Mammary epithelial cell (primary cell): ENCODE measurements at places on chromosomes 1 and 21. TPM values are rescaled to one million over a fixed set of nuclear protein-coding genes. Genes with fewer than 3 reads are reported as not detected.

GRCh38 chr1:27594564-27595510, 9.1 kb downstream of the AHDC1 start:
- peak; percentile 51 for DNase-seq

The RC3H1 gene
- total RNA-seq = 36.5 TPM

DNA sequence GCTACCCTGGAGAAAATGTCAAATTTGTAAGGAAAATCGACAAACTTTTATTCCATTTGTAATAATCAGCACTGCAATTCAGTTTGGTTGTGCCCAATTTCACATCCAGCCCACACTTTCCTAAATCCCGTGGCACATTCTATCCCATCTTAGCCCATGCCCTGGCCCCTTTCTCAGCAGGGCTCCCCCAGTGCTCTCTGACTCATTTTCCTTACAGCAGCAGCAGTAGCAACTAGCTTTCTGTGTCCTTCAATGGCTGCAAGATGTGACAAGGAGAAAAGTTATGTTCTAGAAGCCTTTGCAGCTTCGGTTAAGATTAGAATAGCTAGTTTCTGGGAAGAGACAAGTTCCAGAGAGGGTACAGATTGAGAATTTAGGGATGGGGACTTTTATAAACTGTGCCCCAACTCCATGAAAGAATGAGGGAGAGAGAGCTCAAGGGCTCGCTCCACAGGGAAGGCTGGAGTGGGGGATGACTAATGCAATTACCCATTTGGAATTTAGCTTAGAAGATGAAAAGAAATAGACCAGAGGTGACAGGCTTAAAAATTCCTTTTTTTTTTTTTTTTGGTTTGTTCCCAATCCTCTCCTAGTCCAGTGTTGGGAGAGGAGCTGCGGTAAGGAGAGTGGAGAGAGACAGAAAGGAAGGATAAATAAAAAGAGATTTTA, 47.0 kb upstream of the POU2F1 start:
- no peak for DNase-seq

The MYOM3 gene
- 1.8 TPM for total RNA-seq

The S1PR1 gene
- 2.8 and 3.7 TPM in 2 replicates for total RNA-seq

The ZNF648 gene
- total RNA-seq = 1.3 TPM

The TIAM1 gene
- 27.7 TPM for total RNA-seq

DNA sequence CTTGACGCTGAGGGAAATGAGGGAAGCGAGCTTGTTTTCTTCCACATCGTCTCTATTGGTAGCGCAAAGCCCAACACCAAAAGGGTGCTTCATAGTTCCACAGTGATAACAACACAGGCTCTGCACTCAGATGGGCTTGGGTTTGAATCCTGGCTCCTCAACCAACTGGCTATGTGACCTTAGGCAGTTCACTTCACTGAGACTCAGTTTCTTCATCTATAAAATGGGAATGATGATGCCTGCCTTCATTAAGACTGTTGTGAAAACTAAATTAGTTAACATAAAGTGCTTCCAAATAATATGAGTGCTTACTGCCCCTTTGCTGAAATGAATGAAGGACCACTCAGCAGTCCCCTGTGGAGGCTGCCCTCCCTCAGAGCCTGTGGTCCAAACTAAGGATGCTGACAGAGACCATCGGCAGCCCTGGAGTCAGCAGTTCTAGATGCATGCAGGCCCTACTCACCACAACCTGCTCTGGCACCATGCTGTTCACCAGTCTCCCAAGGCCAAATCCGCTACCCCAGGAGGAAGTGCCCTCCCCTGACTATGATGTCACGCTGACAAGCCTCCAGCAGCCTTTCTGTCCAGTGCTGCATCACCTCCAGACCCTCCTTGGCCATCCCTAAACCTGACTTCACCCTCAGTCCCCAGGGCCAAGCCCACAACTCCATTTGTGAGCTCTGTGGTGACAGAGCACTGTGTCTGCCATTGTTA, 30.7 kb downstream of the DMAP1 start:
- DNase-seq = no peak

GRCh38 chr1:226993814-226994585, 53.9 kb downstream of the COQ8A start:
- DNase-seq = no peak

DNA sequence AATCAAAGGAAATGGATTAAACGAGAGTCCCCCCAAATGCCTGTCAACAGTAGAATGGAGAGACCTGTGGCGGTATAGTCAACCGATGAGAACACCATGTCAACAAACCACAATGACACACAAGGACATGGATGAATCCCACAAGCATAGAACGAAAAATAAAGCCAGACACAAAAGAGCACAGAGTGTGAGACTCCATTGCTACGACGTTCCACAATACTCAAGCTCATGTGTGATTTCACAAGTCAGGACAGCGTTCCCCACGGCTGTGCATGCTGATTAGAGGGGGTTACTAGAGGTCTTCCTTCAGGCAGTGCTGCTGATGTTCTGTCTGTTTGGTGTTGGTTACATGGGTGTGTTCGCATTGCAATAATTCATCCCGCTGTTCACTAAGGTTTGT, 5.8 kb upstream of the PLA2G2D start:
- peak; percentile 15 for DNase-seq

DNA sequence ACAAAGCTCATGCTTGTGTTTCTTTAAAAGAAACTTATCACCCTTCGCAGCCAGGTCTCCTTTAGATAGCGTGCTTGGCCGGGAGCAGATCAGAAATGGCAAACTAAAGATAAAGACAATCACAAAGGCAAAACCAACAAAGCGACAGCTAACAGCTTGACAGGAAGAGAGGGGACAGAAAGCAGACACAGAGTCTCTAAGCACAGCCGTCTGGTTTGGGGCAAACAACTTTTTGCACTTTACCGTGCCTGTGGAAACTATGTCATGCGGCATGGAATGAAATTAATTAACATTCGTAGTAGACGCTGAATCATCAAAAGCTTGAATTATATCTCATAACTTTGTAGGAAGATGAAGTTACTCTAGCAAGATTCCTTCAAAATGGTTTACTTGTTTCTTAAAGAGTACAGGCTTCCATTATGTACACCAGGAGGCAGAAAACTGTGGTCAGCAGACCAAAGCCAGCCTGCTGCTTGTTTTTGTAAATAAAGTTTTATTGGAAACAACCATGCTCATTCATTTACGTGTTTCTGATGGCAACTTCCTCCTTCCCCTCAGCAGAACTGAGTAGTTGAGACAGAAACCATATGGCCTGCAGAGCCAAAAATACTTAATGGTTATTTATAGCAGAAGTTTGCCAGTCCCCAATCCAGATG, 183.2 kb downstream of the KIF26B start:
- no peak for DNase-seq

The MKNK1 gene
- total RNA-seq = 43.0 and 50.0 TPM in 2 replicates

The IFNLR1 gene
- 7.8 TPM for total RNA-seq

- DNase-seq = no peak
Measured at GRCh38 chr1:95427525-95427924, 193.5 kb downstream of the RWDD3 start.

GRCh38 chr1:48887796-48888195, 111.1 kb upstream of the BEND5 start:
- no peak for DNase-seq
